Activated naive CD4-positive, alpha-beta T cell treated with anti-CD3 and anti-CD28 coated beads, Interleukin-2, amount 10 ng/mL, durations not matched to agents 7 days and 5 days (primary cell): ENCODE measurements at places on chromosomes 6 and 20.

GRCh38 chr6:91691449-91691848 lies 1104.6 kb upstream of the MAP3K7 start:
- no peaks in the 10 kb centered on the region for H3K36me3 ChIP-seq
- no peak for DNase-seq
- no peak overlapping the region for H3K4me3 ChIP-seq

- H3K27ac ChIP-seq: no peak overlapping the region
- no peaks in the 10 kb centered on the region for H3K27me3 ChIP-seq
- H3K36me3 ChIP-seq: no peaks in the 10 kb centered on the region
- no peaks in the 10 kb centered on the region for H3K4me1 ChIP-seq
- H3K4me3 ChIP-seq: no peak overlapping the region
- no peak for DNase-seq
Measured at GRCh38 chr6:74579794-74580193, 626.1 kb downstream of the COL12A1 start.

DNA sequence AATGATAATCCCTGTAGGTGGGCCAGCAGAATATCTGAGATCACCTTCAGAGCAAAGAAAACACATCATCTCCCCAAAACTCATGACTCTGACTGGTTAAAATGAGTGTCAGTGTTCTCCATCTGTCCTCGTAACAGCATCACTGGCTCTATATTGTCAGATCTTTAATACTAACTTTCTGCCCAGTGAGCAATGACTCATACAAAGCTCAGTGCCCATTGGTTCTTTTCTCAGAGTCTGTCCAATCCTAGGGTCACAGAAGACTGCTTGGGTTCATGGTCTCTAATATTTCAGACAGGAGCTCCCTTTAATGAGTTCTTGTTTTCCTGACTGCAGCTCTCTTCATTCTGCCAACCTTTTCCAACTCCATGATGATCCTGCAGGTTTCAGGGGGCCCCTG lies 36.4 kb downstream of the HLA-DPB1 start:
- H3K27me3 ChIP-seq: peaks cover 78% of the 10 kb centered on the region
- no peak overlapping the region for H3K27ac ChIP-seq
- no peak for DNase-seq
- H3K4me3 ChIP-seq: no peak overlapping the region
- no peaks in the 10 kb centered on the region for H3K36me3 ChIP-seq

DNA sequence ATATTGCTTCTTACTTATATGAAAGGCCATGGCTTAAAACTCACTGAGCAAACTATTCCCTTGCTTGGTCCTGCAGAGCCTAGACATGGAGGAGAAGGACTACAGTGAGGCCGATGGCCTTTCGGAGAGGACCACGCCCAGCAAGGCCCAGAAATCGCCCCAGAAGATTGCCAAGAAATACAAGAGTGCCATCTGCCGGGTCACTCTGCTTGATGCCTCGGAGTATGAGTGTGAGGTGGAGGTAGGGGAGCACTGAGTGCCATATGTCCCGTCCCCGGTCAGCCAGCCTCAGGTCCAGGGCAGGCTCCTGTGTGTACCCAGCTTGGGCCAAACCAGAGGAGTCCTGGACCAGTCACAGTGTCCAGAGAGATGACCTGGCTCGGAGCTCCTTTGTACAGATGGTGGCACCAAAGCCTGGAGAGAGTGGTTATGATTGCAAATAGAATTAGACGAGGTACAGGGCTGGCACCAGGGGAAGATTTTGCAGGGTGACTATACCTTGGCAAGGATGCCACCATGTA lies 21.0 kb downstream of the EPB41L1 start:
- no peak overlapping the region for H3K4me3 ChIP-seq
- H3K27me3 ChIP-seq: peaks cover 32% of the 10 kb centered on the region
- H3K27ac ChIP-seq: no peak overlapping the region
- H3K4me1 ChIP-seq: peaks cover 7% of the 10 kb centered on the region

DNA sequence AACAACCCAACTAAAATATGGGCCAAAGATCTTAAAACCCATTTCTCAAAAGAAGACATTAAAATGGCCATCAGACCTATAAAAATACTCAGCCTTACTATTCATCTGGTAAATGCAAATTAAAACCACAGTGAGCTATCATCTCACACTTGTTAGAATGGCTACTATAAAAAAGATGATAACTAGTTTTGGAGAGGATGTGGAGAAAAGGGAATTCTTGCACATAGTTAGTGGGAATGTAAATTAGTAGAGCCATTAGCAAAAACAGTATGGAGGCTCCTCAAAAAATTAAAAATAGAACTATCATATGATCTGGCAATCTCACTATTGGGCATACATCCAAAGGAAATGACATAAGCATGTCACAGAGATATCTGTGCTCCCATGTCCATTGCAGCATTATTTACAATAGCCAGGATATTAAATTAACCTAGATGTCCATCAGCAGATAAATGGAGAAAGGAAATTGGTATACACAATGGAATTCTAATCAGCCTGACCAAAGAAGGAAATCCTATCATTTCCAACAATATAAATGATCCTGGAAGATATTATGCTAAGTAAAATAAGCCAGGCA lies 2.9 kb downstream of the SIRPB1 start:
- no peak overlapping the region for H3K4me3 ChIP-seq
- no peaks in the 10 kb centered on the region for H3K27me3 ChIP-seq
- H3K36me3 ChIP-seq: peaks cover 46% of the 10 kb centered on the region

- DNase-seq: no peak
- H3K36me3 ChIP-seq: no peaks in the 10 kb centered on the region
- H3K4me1 ChIP-seq: no peaks in the 10 kb centered on the region
- no peak overlapping the region for H3K27ac ChIP-seq
- no peak overlapping the region for H3K4me3 ChIP-seq
Measured at GRCh38 chr6:4472969-4473642, 303.1 kb upstream of the CDYL start.

GRCh38 chr6:14172562-14172961 lies 55.0 kb downstream of the CD83 start:
- H3K4me1 ChIP-seq: no peaks in the 10 kb centered on the region
- H3K27me3 ChIP-seq: peaks cover 6% of the 10 kb centered on the region
- DNase-seq: no peak
- H3K4me3 ChIP-seq: no peak overlapping the region
- no peak overlapping the region for H3K27ac ChIP-seq

- H3K36me3 ChIP-seq: no peaks in the 10 kb centered on the region
- DNase-seq: no peak
- no peak overlapping the region for H3K27ac ChIP-seq
- no peaks in the 10 kb centered on the region for H3K4me1 ChIP-seq
- H3K27me3 ChIP-seq: peaks cover 4% of the 10 kb centered on the region
Measured at GRCh38 chr6:167572841-167573271, 248.0 kb downstream of the TTLL2 start.

DNA sequence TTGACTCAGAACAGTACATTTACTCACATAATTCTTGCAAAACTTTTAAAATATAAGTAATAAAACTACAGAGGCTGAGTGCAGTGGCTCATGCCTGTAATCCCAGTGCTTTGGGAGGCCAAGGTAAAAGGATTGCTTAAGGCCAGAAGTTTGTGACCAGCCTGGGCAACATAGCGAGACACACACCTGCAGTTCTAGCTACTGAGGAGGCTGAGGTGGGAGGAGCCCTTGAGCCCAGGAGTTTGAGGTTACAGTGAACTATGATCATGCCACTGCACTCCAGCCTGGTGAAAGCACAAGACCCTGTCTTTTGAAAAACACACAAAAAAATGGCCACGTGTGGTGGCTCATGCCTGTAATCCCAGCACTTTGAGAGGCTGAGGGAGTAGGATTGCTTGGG lies 21.8 kb upstream of the MYO6 start:
- H3K27me3 ChIP-seq: peaks cover 4% of the 10 kb centered on the region
- no peak for DNase-seq
- H3K27ac ChIP-seq: no peak overlapping the region
- H3K36me3 ChIP-seq: no peaks in the 10 kb centered on the region
- no peak overlapping the region for H3K4me3 ChIP-seq
- H3K4me1 ChIP-seq: no peaks in the 10 kb centered on the region

DNA sequence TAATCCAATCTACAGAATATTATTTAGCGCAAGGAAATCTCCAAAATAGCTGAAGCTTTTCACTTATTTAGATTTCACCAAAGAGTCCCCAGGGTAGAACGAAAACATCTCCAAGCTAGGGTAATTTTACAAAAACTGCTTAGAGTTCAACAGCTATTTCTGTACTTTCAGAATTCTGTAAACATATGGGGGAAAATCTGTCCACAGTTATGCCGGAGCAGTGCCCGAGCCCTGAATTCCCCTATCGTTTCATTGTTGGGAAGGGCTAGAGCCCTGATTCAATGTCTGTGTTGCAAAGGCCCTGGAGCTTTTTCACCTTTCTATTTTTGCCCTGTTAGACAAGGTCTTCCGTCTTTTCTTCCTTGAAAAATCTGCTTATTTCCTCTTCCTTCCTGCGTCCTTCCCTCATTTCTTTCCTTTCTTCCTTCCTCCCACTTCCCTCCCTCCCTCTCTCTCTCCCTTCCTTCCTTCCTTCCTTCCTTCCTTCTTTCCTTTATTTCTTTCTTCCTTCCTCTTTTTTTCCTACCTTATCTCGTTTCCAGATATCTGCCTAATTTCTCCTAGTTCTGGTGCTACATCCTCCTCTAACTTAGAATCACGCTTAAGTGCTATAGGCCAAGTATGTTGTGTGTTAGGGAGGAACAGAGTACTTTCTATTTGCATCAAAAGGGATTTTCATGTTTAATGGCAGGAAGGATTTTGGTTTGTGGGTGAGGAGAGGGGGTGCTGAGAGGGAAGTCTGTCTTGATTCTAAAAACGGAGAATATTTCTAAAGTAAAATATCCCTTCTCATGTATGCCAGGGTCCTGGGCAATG lies 122.5 kb upstream of the BMP2 start:
- H3K36me3 ChIP-seq: no peaks in the 10 kb centered on the region
- no peak overlapping the region for H3K4me3 ChIP-seq
- H3K27ac ChIP-seq: no peak overlapping the region
- DNase-seq: no peak

DNA sequence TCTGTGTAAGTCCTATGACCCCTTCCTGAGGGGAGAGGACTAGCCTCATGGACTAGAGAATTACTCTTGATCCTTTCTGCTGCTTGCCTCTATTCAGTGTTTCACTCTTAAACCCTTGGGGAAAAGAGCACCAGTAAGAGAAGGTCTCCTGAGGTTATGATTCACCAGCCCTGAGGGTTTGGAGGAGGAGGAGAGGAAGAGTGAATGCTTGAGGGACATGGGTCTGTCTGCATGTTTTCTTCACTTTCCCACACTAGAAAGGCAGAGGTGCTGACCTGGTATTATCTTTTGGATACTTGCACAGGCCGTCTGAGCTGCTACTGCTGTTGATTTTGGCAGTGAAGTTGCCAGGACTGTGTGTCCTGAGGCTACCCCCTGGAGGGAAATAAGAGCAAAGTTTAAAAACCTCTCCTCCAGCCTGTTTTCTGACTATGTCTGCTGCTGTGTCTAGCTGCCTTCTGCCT lies 78.3 kb downstream of the CD109 start:
- no peaks in the 10 kb centered on the region for H3K36me3 ChIP-seq
- H3K4me3 ChIP-seq: no peak overlapping the region
- H3K4me1 ChIP-seq: no peaks in the 10 kb centered on the region

GRCh38 chr20:50256577-50256976 lies 65.9 kb downstream of the CEBPB start:
- no peak overlapping the region for H3K27ac ChIP-seq
- H3K4me1 ChIP-seq: peaks cover 21% of the 10 kb centered on the region
- H3K4me3 ChIP-seq: no peak overlapping the region
- H3K36me3 ChIP-seq: no peaks in the 10 kb centered on the region

DNA sequence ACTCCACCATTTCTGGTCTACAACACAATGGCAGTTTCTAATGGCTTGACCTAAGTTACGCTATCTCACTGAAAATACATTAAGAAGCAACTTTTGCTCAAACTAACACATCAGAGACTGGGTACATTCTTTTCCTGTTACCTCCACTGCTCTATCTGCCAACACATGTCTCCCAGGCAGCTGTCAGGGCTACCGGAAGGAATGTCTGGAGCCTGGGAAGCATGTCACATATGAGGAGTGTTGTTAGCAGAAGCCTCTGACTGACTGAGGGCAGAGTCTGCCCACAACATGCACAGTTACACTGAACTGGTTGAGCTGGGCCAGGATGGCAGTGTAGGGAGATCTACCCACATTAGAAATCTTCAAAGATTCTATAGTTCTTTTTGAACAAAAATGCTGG lies 264.5 kb downstream of the KIF16B start:
- no peaks in the 10 kb centered on the region for H3K36me3 ChIP-seq
- H3K27me3 ChIP-seq: no peaks in the 10 kb centered on the region
- no peak overlapping the region for H3K4me3 ChIP-seq
- no peak for DNase-seq
- no peak overlapping the region for H3K27ac ChIP-seq

- no peak overlapping the region for H3K27ac ChIP-seq
- H3K36me3 ChIP-seq: no peaks in the 10 kb centered on the region
- no peak for DNase-seq
- no peak overlapping the region for H3K4me3 ChIP-seq
- H3K27me3 ChIP-seq: peaks cover 72% of the 10 kb centered on the region
Measured at GRCh38 chr6:137025786-137026730, 18.7 kb downstream of the IL20RA start.

- H3K27ac ChIP-seq: no peak overlapping the region
- no peaks in the 10 kb centered on the region for H3K27me3 ChIP-seq
- H3K4me3 ChIP-seq: no peak overlapping the region
Measured at GRCh38 chr6:85537055-85537494, 56.6 kb downstream of the SNX14 start.

GRCh38 chr6:11428895-11429294 lies 108.7 kb upstream of the TMEM170B start:
- H3K27me3 ChIP-seq: peaks cover 7% of the 10 kb centered on the region
- no peak for DNase-seq
- H3K27ac ChIP-seq: no peak overlapping the region

DNA sequence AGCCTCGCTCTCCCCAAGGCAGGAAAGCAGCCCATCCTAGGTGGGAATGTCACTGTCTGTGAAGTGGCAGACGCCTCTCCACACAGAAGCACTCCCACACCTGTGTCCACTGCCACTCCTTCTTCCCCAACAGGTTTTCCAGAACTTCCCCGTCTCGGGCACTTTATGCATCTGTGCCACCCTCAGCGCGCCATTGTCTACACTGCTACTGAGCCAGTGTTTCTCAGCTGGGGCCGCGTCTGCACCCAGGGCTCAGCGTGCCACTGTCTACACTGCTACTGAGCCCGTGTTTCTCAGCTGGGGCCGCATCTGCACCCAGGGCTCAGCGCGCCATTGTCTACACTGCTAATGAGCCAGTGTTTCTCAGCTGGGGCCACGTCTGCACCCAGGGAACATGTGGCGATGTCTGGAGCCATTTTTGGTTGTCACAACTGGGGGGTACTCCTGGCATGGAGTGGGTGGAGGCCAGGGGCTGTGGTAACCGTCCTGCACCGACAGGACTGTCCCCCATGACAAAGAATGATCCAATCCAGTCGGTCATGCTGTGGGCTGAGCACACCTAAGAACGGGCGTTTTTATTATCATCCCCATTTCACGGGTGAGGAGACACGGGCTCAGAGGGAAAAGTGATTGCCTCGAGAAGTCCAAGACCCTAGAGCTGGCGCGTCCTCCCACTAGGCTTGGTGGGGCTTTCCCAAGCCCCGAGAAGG lies 41.7 kb upstream of the ZBP1 start:
- peaks cover 19% of the 10 kb centered on the region for H3K27me3 ChIP-seq
- no peak for DNase-seq
- H3K36me3 ChIP-seq: peaks cover 3% of the 10 kb centered on the region
- no peak overlapping the region for H3K27ac ChIP-seq

GRCh38 chr20:17870086-17870740 lies 98.4 kb downstream of the SNX5 start:
- no peak for DNase-seq
- H3K4me1 ChIP-seq: peaks cover 11% of the 10 kb centered on the region
- no peak overlapping the region for H3K4me3 ChIP-seq
- peaks cover 51% of the 10 kb centered on the region for H3K27me3 ChIP-seq
- H3K27ac ChIP-seq: no peak overlapping the region
